ENCODE measurements at places on chromosomes 5 and 9.

DNA sequence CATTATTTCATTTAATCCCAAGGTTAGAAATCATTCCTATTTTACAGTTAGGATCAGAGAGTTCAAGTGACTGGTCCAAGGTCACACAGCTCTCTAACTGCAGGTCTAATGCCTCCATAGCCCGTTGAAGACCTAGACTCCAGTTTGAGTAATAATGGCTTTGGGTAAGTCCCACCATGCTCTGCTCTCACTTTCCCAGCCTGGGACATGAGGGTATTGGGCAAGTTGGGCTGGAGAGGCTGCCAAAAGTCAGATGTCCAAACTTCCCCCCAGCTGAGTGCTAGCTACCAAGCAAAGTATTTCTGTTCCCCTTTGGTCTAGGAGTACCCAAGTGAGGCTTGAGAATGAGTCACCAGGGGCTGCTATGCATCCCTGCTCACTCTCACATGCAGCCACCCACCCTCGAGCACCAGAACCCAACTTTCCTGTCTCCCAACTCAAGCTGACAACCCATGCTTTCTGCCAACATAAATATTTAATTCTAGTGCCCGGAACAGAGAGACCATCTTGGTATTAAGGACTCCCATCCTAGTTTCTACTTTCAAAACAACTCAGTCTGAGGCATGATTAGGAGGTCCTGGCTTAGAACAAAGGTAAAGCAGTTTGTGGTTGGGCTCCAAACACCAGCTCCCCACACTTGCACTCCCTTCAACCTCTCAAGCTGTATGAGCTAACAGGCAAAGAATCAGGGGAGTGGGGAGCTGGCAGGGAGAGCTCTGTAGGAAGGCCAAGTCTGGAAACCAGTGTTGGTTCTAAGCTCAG, 236.5 kb upstream of the TRIM32 start:
- no peak for DNase-seq

DNA sequence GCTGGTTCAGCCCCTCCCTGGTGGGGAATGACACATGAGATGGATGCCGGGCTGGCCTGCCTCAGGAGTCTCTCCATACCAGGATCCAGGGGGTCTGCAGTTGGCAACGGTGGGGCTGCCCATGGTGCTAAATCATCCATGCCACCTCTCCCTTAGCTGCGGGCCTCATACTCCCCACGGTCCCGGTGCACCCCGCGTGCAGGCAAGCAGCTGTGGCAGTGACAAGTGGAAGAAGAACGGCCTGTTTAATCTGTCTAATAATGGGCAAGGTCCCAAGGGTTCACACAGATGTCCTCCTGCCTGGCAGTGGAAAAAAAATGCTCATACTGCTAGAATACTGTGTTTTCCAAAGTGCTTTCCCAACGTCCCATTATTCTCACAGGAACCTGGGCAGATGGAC, 196.9 kb upstream of the PANK3 start:
- DNase-seq, result no peak

DNA sequence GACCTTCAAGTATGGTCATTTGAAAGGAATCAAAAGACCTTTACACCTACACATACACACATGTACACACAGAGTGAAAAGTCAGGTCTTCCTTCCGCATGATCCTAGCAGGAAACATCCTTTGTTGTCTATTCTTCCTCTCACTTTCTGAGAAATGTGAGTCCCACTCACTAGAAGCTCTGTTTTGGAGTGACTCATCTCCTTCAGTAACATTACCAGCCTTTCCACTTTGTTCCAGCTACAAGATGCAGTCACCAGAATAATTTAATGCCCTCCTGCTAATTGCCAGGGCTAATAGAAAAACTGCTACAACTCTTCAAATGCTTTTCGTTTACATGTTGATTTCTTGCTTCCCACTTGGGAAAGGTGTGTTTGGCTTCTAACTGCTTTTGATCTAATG, 417.3 kb downstream of the RASEF start:
- no peak for DNase-seq

DNA sequence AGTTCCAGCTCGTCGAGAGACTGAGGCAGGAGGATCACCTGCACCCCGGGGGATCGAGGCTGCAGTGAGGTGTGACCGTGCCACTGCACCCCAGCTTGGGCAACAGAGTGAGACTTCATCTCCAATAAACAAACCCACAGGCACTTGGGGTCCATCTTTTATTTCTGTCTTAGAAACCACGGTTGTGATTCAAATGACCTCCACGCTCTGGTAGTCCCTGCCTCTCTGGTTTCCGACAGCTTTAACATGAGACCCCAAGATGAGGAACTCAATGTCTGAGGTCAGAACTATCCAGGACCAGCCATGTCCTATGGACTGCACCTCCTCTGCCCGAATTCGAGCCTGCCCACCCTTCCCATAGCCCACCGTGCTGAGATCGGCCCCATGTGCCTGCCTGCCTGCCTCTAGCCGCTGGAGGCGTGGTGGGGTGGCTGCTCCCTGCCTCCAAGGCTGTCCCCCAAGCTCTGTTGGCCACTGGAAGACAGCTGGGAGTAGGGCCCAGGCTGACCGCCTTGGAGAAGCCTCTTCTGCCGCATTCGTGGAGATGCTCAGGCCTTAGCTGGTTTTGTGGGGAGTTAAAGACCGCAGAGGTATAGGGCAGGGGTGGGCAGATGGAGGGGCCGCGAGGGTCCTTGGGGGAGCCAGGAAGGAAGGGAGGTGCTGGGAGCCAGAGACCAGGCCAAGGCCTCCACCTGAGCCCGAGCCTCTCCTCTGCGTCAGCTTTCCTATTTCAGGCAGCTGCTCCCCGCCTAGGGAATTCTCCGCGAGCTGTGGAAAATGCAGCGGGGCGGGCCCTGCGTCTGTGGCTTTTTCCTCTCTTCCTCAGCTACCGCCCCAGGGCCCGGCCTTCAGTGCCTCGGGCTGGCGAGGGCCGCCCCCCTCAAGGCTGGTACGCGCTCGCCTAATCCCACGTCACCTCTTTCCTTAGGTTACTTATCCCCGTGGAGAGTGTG, 6.9 kb upstream of the WDR5 start:
- no peak for DNase-seq

GRCh38 chr5:74424162-74424868, 216.2 kb downstream of the ENC1 start:
- no peak for DNase-seq

GRCh38 chr5:79837761-79838551, 148.3 kb downstream of the CMYA5 start:
- DNase-seq, result no peak

DNA sequence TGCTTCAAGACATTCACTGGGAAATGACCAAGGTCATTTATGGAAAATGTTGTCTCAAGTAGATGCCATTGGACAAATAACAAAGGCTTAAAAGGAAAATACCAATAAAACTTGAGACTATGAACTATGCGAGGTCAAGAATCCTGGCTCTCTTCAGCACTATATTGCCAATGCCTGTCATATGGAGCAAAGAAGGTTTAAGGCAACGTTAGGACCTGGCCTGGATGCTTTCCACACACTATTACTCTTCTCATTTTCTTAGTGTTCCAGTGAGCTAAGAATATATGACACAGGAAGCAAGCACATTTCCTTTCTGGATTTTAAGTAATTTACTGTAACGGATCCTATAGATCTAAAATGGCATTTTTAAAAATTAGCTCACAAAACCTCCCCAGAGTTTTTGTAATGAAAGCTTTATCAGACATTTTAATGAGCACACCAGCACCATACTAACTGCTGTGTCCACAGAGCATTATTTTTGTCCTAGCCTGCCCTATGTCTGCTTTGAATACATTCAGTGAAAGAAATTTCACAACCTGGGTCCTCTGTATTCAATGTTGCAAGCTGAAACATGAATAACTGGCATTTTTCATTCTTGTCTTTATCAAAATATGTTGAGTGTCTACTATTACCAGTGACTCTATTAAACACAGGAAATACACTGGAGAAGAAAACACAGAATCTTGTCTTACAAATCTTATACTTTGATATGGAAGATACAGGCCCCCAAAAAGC, 315.6 kb downstream of the CETN3 start:
- no peak for DNase-seq

DNA sequence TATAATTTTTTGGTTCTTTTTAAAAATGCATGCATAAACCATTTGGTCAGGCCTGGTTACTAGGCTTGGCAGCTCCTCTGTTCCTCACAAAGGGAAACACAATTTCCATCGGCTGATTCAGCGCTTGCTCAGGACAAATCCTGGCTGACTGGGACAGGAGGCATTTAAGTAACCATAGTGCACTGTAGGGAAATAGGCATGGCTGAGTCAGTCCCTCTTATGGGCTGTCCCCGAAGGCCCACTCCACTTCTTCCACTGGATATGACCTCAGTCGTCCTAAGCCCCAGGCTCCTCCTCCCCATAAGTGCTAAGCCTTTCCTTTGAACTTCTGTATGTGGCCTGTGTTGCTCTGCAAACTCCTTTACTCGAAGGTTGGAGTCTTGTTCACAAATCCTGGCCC, 71.2 kb upstream of the GLIS3 start:
- no peak for DNase-seq
